ENCODE measurements at places on chromosomes 7 and 10. TPM values are rescaled to one million over a fixed set of nuclear protein-coding genes. Genes with fewer than 3 reads are reported as not detected.

Gene NDUFB2
- 517 TPM for total RNA-seq

Gene STAMBPL1
- 3.3 TPM for total RNA-seq

Gene PLEKHS1
- total RNA-seq = not detected

Gene HOXA2
- 0.14 TPM for total RNA-seq

Gene ALOX5
- total RNA-seq = 5.8 TPM

Gene JMJD1C
- 54.6 TPM for total RNA-seq

Gene TRPV5
- not detected for total RNA-seq

Gene PLCE1
- total RNA-seq = 42.1 TPM

Gene CALHM1
- not detected for total RNA-seq

Gene MCMBP
- total RNA-seq = 31.1 TPM

Gene EBF3
- total RNA-seq = 4.8 TPM

Gene OR9A2
- total RNA-seq = not detected

DNA sequence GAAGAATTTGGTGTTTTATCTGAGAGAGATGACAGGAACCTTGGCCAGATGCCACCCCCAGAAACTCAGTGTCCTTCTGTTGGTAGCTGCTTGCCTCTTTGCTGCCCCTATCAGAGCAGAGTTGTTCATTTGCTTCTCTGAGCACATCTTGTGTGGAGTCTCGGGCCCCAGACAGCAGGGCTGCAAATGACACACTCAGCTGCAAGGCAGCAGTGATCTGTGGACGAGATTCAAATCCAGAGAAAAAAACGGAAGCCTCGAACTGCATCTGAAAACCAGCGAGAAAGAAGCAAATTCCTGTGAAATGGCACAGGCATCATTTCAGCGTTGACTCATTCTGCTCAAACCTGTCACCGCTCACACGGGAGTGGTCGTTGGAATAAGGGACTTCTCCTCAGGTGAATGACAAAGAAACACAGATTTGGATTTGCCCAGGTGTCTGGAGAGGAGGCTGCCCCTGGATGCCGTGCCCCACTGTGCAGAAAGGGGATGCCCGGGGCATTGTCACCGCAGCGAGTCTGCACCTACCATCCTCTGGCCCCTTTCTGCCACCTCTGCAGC, 144.7 kb downstream of the PFKFB3 start:
- no peak for DNase-seq

GRCh38 chr10:124722798-124723783, 21.1 kb downstream of the FAM53B start:
- peak; percentile 81 for DNase-seq

DNA sequence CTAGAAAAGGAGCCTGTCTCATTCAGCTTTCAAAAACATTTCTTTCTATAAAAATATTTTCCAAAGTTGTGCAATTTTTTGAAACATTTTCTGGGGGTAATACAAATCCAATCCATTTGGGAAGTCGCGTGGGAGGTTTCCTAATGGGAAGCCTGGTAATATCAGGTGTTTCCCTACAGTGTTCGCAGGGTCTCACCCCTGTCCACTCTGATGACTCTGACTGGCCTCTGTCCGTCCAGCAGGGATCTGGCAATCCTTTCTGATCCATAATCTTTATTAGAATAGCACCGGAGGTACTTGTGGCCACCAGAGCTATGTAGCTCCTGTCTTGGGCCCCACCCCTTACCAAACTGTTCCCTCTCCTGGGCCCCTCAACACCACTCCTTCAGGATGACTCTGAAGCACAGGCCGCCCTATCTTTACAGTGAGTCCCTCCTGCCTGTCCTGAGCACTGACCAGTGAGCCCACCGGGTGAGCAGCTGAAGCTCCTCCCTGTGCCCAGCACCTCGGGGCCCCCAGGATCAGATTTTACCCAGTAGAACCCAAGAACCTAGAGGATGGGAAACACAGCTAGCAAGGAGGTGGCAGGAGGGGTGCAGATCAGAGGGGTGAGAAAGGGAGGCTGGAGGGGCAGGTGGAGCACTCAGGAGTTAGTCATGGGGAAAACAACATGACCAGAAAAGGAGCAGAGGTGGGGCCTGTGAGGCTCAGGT, 84.8 kb downstream of the PTPRE start:
- no peak for DNase-seq

- DNase-seq = no peak
Measured at GRCh38 chr7:121166916-121167315, 161.9 kb upstream of the WNT16 start.

GRCh38 chr7:140607441-140607989, 33.1 kb downstream of the DENND2A start:
- peak; percentile 88 for DNase-seq

- no peak for DNase-seq
Measured at GRCh38 chr7:36182854-36183604, 30.0 kb downstream of the EEPD1 start.

GRCh38 chr10:61456095-61456789, 3.1 kb upstream of the TMEM26 start:
- DNase-seq = no peak

GRCh38 chr7:128352153-128352537, 8.4 kb upstream of the RBM28 start:
- DNase-seq = peak; percentile 79

- no peak for DNase-seq
Measured at GRCh38 chr7:14021069-14021468, 31.6 kb upstream of the ETV1 start.

GRCh38 chr7:104160375-104160774, 47.4 kb downstream of the ORC5 start:
- DNase-seq = no peak

DNA sequence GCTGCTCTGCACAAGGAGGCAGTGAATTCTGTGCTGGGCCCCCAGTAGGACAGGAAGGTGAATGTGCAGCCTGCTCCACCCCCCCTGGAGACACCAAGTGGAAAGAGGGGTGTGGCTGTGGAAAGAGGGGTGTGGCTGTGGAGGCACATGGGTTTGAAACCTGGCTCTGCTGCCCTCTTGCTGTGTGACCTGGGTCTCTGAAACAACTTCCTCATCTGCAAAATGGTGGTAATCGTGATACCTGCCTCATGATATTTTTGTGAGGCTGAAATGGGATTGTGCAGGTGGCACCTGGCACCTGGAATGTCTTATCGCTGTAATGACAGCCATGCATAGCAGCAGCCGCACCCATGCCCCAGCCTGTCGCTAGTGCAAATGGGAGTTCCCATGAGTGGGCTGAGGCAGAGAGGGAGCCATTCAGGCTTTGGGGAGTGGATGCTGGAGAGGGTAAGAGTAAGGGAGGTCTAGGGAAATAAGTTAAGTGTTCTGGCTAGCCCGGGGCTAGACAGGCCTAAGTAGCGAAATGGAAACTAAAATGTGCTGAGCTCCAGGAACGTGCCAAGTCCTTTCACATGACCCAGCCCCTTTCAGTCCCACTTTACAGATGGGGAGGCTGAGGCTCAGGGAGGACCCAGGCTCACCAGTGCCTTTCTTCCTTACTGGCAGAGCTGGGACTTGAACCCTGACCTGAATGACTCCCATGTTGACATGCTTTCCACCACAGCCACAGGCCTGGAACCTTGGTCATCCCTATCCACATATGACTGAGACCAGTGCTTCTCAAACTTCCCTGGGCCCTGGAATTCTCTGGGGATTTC, 35.0 kb downstream of the C10orf105 start:
- no peak for DNase-seq

DNA sequence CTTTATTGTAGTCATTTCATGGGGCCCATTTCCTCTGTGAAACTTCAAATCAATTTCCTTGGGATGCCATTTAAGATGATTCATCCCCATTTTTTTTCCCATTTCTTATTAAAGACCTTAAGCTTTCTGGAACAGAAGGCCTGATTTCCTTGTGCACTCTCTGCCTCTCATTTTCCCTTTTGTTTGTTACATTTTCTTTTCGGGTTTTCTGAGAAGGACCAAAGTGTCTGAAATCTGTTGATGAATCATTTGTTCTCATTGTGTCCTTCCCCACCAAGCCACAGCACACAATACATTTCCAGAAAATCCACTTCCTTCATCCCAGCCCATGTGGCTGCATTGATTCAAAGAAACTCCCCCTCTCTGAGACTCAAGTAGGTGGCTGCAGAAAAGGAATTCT, 372.4 kb downstream of the SFMBT2 start:
- DNase-seq = no peak

DNA sequence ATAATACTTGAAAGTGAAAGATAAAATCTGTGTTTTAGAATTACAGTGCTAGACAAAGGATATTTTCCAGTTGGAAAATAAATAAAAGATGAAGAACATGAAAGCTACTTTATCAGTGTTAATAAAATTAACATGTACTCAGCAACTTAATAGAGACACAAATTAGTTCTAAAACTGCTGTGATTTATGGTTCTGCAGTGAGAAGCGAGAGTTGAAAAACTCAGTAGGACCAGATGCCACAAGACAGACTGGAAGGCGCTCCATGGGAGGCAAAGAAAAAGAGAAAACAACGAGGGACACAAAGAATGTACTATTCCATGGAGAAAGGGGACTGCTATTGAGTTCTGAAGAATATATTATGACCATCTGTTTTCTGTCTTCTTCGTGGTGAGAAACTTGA, 590.4 kb downstream of the PHTF2 start:
- no peak for DNase-seq

DNA sequence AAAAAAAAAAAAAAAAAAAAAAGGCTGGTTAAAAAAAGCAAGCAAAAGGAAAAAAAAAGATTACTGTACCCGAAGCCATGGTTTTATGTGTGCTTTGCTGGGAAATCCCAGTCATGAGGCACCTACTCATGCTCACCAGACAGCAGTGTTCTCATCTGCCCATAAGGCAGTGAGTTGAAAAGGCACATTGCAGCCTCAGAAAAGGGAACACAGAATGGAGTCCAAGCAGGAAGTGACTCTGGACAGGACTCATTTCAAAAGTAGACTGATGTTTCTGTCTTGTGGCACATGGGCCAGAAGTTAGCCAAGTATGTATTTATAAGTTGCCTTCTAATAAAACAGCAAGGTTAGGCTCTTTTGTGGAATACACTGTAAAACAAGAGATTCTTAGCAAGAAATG, 40.2 kb downstream of the PDSS1 start:
- DNase-seq = no peak

GRCh38 chr10:132698761-132699391, 87.1 kb downstream of the NKX6-2 start:
- no peak for DNase-seq

DNA sequence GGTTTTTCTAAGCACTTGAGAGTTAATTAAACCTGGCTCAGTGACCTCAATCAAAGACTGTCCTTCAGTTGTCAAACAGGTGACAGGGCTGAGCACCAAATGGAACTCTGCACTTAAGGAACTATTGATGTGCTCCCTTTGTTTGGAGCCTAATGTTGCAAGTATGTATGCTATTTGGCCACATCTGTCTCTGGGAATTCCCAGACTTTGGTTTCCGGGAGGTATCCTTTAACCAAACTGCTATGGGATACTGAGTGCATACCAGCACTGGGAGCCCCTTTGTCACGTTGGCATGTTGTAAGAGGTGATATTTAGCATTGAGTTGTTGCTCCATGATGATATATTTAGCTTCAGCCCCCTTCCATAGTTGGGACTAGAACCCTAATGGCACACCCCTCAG, 25.2 kb downstream of the ASZ1 start:
- no peak for DNase-seq

- DNase-seq = no peak
Measured at GRCh38 chr7:29377718-29378117, 183.1 kb downstream of the CHN2 start.

- no peak for DNase-seq
Measured at GRCh38 chr7:81433206-81433605, 336.6 kb downstream of the HGF start.

DNA sequence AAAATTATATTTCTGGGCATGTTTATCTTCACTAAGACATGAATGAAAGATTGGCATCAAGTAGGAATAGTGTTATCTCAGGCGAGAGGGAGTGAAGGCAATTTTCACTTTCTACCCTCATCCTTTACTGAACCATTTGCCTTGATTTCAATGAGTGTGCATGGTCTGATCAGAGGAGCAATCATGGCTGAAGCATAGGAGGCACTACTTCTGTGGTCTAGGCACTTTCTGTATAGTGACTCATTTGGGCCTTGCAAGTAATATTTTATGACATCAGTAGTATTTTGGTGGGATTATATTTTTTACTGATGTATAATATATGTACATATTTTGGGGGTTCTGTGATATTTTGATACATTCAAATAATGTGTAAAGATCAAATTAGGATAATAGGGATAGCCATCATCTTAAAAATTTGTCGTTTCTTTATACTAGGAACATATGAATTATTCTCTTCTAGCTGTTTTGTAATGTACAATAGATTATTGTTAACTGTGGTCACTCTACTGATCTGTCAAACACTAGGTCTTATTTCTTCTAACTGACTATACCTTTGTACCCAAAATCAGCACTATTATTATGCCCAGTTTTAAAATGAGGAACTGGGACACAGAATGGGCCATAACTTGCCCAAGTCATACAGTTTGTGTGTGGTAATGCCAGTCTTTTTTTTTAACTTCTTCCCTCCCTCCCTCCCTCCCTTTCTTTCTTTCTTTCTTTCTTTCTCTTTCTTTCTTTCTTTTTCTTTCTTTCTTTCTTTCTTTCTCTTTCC, 101.9 kb downstream of the RAB11FIP2 start:
- DNase-seq = no peak

DNA sequence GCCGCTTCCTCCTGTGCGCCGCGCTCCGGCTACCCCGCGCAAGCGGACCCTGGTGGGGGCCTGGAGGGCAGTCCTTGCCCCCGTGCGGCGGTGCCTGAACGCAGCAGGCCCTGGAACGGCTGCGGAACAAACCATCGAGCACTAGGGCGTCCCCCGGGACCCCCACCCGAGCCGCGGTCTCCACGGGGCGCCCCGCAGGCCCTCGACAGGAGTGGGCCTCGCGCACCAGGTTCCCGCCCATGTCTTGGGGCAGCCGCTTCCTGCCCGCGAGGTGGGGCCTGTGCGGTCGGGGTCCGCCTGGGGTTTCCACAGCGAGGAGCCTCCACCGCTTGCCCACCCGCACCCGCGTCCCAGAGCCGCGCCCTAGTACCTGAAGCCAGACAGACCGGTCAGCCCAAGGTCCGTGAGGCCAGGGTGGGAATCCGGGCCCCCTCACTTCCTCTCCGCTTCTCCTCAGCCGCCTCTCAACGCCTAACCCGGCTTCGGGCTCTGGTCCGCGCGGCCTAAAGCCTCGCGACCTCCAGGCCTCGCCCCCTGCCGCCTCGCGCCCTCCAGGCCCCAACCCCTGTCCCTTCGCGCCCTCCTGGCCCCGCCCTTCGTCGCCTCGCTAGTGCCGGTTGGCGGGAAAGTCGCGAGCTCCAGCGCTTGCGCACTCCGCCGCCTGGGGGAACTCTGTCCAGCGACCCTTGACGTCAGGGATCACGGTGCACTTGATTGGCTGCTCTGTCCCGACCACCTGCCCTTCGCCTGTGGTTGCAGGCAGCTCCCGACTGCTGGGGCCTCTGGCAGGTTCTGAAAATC, 7.0 kb upstream of the GBX1 start:
- DNase-seq = no peak

GRCh38 chr7:149736478-149737360, 36.7 kb downstream of the ZNF467 start:
- DNase-seq = no peak

GRCh38 chr7:94188350-94188749, 184.2 kb upstream of the BET1 start:
- DNase-seq = no peak

GRCh38 chr10:13959443-13960359, 371.0 kb downstream of the FRMD4A start:
- no peak for DNase-seq

GRCh38 chr7:14960721-14961120, 58.2 kb upstream of the DGKB start:
- DNase-seq = no peak

GRCh38 chr7:50336894-50337703, 32.6 kb downstream of the IKZF1 start:
- DNase-seq = no peak

- no peak for DNase-seq
Measured at GRCh38 chr10:119095640-119096039, 8.3 kb upstream of the DENND10 start.

GRCh38 chr7:142450695-142451094, 192.8 kb upstream of the PRSS58 start:
- no peak for DNase-seq

Measured in heart left ventricle (tissue), 16 donors.